ENCODE measurements at places on chromosomes 3 and 15. TPM values are rescaled to one million over a fixed set of nuclear protein-coding genes. Genes with fewer than 3 reads are reported as not detected.

Gene IQCF5
- not detected for total RNA-seq

Gene SERPINI2
- not detected for total RNA-seq

Gene COX17
- total RNA-seq, result 7.3 TPM

Gene RASGRP1
- total RNA-seq, result 0.52 TPM

Gene MYRIP
- not detected for total RNA-seq

Gene SETD5
- 52.2 TPM for total RNA-seq

Gene AHSG
- not detected for total RNA-seq

Gene SPATA12
- total RNA-seq, result not detected

Gene PTH1R
- total RNA-seq, result 1.4 TPM

Gene CATSPER2
- total RNA-seq, result 0.65 TPM

Gene TBC1D21
- total RNA-seq, result not detected

Gene HACL1
- total RNA-seq, result 15.1 TPM

Gene FGF7
- total RNA-seq, result 162 TPM

Gene NPRL2
- 15.4 TPM for total RNA-seq

Gene SLC27A2
- 0.13 TPM for total RNA-seq

Gene ATG7
- total RNA-seq, result 45.8 TPM

All from epithelial cell of alveolus of lung (primary cell).